ENCODE measurements at places on chromosomes 2 and 18.

GRCh38 chr2:99545604-99546003 is 55.8 kb upstream of the REV1 start:
- DNase-seq = no peak

- DNase-seq = no peak
Measured at GRCh38 chr2:216430811-216431530, 18.7 kb downstream of the SMARCAL1 start.

DNA sequence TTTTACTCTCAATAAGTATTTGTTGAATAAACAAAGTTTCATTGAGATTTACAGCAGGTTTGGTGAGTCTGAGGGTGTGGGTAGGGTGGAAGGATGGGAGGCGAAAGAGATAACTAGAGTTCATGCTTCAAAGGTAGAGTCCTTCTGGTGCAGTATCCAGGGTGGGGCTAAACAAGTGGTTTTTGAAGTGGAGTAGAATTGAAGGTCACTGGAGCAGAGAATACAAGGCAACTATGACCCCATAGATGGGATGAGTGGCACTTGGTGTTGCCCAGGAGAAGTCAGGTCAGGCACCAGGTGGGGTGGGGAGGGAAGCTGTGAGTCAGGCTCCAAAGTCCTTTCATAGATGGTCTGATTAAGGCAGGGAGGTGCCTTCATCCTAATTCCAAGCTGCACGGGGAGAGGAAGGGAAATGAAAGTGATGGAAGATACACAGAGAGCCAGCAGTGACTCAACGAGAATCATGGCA is 6.6 kb upstream of the CAB39 start:
- no peak for DNase-seq

- no peak for DNase-seq
Measured at GRCh38 chr2:56483081-56483480, 299.3 kb downstream of the CCDC85A start.

GRCh38 chr2:170707821-170708795 is 7.0 kb upstream of the SP5 start:
- no peak for DNase-seq

- DNase-seq = no peak
Measured at GRCh38 chr2:9944330-9944758, 7.1 kb upstream of the GRHL1 start.

All from SHP77 treated with DMSO at 0.1 percent for 48 hours (cell line).